Adrenal gland (tissue), 19 donors: ENCODE measurements at places on chromosomes 1 and 21. TPM values are rescaled to one million over a fixed set of nuclear protein-coding genes. Genes with fewer than 3 reads are reported as not detected.
A peak's percentile ranks its signal among the peaks of the same experiment; 100 is the strongest.

Gene OPTC
- not detected for total RNA-seq

Gene ZNF670
- 3.7 TPM for total RNA-seq

Gene GLIS1
- 0.35 TPM for total RNA-seq

Gene FCRL6
- total RNA-seq, result 0.11 TPM

- no peak for DNase-seq
These were observed 24.9 kb downstream of the ZC3H11B start for GRCh38 chr1:219587801-219588561.

DNA sequence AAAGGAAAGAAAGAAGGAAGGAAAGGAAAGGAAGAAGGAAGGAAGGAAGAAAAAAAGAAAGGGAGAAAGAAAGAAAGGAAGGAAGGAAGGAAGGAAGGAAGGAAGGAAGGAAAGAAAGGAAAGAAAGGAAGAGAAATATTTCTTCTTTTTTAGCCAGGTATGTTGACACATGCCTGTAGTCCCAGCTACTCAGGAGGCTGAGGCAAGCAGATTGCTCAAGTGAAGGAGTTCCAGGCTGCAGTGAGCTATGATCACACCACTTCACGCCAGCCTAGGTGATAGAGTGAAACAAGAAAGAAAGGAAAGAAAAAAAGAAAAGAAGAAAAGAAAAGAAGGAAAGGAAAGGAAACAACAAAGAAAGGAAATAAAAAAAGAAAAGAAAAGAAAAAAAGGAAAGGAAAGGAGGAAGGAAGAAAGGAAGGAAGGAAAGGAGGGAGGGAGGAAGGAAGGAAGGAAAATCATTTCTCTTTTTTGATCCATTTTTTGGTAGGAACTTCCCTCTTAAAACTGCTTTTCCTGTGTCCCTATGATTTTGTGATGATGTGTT is 5.8 kb upstream of the ZMYM1 start:
- DNase-seq, result no peak

GRCh38 chr21:18460979-18461378 is 57.4 kb upstream of the TMPRSS15 start:
- no peak for DNase-seq

DNA sequence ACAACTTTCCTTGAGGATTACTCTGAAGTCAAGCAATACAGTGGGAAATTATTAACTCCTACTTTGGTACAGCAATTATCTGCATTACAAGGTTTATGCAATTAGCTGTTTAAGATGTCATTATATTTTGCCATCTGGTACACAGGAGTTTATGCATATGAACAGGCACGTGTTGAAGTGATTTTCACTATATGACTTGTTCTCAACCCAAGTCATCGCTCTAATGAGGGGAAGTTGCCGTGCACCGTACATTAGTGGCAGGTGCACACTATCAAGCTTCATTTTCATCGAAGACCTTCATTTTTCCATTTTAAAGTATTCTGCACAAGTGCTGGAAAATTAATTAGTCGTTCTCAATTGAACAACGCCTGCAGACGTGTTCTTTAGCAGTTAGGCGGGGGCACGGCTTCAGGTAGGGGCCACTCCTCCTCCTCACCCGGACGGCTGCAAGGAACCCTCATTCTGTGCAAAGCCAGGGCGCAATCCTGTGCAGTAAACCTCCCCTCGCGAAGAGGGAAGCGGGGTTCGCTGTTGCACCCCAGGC is 39.8 kb upstream of the NFIA start:
- DNase-seq, result no peak

DNA sequence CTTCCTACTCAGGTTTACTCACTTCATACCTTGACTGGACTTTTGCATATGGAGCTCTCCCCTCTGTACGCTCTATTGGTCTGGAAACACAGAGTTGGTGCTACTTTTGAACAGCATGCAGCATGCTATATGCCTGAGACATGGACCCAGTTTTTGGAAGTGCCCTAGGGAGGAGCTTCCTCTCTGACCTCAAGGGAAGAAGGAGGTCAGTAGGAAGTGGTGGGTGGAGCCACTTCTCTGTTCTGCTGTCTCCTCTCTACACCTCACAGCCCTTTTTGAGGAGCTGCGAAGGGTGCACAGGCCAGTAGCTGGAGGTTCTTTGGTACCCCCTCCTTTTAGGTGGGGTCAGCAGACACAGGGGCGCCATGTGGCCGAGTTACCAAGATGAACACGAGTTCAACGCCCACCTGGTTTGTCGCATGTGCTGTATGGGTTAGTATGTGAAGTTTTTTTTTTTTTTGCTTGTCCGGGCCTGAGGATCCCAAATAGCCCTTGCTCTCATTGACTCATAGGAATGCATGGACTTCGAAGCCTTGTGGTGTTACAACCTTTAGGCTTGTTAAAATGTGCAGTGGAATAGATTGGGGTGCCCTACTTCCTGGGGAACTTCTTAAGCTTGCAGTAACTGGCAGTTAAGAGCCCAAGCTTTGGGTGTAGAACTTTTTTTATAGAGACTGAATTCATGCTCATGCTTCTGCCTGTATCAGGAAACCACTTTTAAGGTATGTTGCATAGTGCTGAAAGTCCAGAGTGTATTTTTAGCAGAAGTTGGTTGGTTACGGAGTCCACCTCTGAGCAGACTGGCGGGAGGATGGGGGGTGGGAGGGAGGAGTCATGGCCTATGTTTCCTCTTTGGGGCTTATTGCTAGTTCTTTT is 10.7 kb downstream of the MACF1 start:
- no peak for DNase-seq

DNA sequence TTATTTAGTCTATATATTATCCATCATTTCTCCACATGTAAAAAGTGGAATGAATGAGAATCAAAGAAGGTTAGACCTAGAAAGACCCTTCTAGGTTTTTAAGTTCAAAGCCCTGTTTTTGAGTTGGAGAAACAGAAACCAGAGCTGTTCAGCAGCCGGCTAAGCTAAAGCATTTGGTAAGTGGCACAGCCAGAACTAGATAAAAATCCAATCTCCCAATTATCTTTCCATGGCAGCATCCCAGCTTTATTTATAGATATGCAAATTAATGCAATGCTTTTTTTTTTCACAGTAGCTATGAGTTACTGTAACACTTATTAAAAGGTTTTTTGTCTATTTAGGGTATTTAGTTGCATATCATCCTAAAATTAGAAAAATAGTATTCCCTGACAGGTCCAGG is 85.1 kb downstream of the NIBAN1 start:
- DNase-seq, result no peak

GRCh38 chr1:15090373-15090772 is 63.2 kb upstream of the TMEM51 start:
- no peak for DNase-seq

DNA sequence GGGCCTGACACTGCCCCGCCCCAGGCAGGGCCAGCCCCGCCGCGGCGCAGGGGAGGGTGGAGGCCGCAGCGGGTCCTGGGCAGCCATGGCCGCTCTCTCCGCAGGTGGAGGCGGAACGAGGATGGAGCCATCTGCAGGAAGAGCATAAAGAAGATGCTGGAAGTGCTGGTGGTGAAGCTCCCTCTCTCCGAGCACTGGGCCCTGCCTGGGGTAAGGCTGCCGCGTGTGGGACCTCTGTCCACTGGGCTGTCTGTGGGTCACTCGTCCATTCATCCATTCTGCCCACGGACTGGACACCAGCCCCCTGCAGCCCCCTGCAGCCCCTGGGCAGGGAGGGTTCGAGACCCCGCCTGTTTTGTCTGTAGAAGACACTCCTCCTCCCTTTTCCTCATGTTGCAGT is 18.4 kb upstream of the LRRC3 start:
- peak; percentile 1 for DNase-seq

GRCh38 chr1:162639718-162640117 is 7.5 kb downstream of the DDR2 start:
- no peak for DNase-seq

DNA sequence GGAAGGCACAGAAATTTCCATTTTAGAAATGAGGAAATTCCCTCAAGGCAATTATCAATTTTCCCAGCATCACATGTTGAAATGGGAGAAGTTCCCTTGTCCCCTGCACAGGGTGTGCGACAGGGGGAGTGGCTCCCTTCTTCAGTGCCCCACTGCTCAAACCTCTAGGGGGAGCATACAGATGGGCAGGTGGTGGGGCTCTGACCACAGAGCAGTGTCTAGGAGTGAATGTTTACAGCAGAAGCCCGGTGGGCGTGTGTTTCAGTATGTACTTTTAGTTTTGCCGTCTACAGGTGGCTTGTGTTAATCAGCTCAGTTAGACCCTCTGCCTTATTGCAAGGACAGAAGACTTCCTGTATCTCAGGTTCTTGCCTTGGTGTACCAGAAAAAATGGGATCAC is 493.7 kb upstream of the PLXNA2 start:
- no peak for DNase-seq

DNA sequence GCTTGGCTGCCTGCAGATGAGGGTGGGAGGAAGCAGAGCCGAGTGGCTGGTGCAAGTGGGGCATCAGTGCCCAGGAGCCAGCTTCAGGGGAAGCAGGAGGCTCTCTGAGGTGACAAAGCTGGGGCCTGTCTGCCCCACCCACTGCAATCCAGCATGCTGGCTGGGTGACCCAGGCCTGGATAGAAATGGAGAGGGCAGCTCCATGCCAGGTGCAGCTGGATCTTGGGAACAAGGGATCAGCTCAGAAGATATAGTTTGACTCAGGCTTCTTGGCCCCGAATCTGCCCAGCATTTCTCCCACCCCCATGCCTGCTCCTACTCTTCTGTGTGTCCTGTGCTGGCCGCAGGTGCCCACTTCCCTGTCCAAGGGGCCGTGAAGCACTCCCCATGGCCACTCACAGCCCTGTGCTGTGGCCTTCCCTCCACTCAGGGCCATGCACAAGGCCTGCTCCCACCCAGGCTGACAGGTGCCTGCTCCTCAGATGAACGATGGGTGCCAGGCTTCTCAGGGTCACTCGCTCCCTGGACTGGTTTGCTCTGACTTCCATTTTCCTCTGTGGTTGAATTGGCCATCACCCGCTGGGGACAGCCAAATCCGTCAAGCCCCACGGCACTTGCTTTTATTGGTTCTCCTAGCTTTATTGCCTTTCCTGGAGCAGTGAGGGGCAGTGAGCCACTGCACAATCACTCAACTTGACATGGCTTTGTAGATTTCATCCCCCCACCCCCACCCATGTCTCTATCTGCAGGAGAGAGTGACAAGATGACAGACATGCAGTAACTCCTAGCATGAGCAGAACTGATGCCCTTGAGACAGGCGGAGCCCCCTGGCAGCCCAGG is 174.8 kb upstream of the VAMP3 start:
- no peak for DNase-seq

GRCh38 chr1:77560741-77561140 is 121.7 kb downstream of the ZZZ3 start:
- no peak for DNase-seq
